Kidney (tissue), 22 donors: ENCODE measurements at places on chromosomes 16 and 17. TPM values are rescaled to one million over a fixed set of nuclear protein-coding genes. Genes with fewer than 3 reads are reported as not detected.

Gene DDX19B
- total RNA-seq, result 33.4 TPM

Gene CHTF18
- total RNA-seq, result 16.0 TPM

Gene C17orf107
- 4.4 TPM for total RNA-seq

Gene KRT222
- total RNA-seq, result 6.6 TPM

Gene XAF1
- 35.3 TPM for total RNA-seq

Gene OR3A3
- total RNA-seq, result not detected

Gene TRIM47
- 118 TPM for total RNA-seq

Gene GPRC5B
- 53.1 TPM for total RNA-seq

Gene CHST5
- total RNA-seq, result 0.13 TPM

Gene RHBDL1
- 0.88 TPM for total RNA-seq

Gene TPSAB1
- total RNA-seq, result 156 TPM

Gene TBC1D3K
- total RNA-seq, result not detected

Gene CA4
- total RNA-seq, result 25.3 TPM

Gene MRPL10
- 38.3 TPM for total RNA-seq

Gene LRRC45
- total RNA-seq, result 9.9 TPM

Gene RNF112
- total RNA-seq, result 7.3 TPM

Gene MSLN
- 19.4 TPM for total RNA-seq

Gene FUS
- total RNA-seq, result 333 TPM

Gene TOP2A
- 2.7 TPM for total RNA-seq

Gene IGSF6
- total RNA-seq, result 8.1 TPM

Gene CAPNS2
- total RNA-seq, result 0.85 TPM

Gene EVPL
- total RNA-seq, result 23.5 TPM

Gene CNTD1
- 0.60 TPM for total RNA-seq

Gene DPEP3
- 0.19 TPM for total RNA-seq

Gene MAP2K4
- total RNA-seq, result 36.1 TPM

Gene ATP2A3
- 52.1 TPM for total RNA-seq

Gene BAHCC1
- total RNA-seq, result 20.5 TPM

Gene NAA38
- total RNA-seq, result 69.6 TPM

Gene FOXN1
- not detected for total RNA-seq

Gene SDR42E2
- not detected for total RNA-seq

Gene B3GNT9
- 16.7 TPM for total RNA-seq

Gene QPRT
- 13.9 TPM for total RNA-seq

Gene KCNG4
- not detected for total RNA-seq

Gene KRT39
- total RNA-seq, result not detected

Gene WNT9B
- total RNA-seq, result 5.3 TPM

Gene CSH1
- not detected for total RNA-seq
